Spleen (tissue), 13 donors: ENCODE measurements at places on chromosomes 16 and 17. TPM values are rescaled to one million over a fixed set of nuclear protein-coding genes. Genes with fewer than 3 reads are reported as not detected.

DNA sequence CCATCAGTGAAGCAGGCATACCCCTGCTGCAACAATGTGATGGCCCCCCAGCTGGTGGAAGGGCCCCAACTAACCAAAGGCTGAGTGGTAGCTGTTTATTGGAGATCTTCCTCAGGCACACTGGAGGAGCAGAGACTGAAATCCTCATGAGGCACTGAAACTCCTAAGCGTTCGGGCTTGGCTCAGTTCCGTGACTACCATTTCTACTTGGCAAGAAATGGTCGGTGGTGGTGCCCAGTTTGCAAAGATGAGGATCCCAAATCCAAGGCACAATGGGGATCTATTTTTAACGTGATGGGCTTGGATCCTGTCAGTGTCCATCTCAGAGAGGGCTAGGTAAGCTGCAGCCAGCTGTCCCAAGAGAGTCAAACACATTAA, 82.8 kb downstream of the TNFRSF13B start:
- DNase-seq, result peak; percentile 35

DNA sequence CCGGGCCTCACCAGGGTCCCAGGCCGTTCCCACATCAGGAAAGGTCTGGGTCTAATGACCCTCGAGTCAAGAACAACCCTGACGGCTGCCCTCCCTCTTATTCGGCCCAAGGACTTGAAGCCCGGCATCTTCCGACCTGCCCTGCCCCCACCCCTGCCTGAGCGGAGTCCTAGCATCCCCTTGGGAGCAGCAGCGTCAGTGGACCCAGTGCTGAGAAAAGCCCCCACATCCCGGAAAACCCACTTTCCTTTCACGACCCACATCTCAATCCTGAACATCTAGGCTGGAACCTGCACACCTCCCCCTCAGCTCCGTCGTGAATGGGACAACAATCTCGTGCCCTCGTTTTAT, 769 bp downstream of the TMEM88 start:
- DNase-seq, result no peak

DNA sequence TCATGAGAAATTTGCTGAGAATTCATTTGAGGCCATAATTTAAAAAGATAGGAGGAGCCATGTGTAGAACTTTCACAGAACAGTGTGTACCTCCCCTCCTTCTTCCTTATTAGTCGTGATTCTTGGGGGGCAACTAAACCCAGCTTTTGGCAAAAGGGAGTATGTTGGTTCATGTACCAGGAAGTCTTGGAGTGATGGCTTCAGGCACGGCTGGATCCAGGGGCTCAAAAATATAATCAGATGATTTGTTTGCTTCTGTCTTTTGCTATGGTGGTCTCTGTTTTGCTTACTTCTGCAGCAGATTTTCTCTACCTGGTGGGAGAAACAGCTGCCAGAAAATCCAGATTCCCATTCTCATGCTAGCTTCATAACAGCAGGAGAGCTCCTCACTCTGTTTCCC, 629.9 kb downstream of the MAF start:
- no peak for DNase-seq

DNA sequence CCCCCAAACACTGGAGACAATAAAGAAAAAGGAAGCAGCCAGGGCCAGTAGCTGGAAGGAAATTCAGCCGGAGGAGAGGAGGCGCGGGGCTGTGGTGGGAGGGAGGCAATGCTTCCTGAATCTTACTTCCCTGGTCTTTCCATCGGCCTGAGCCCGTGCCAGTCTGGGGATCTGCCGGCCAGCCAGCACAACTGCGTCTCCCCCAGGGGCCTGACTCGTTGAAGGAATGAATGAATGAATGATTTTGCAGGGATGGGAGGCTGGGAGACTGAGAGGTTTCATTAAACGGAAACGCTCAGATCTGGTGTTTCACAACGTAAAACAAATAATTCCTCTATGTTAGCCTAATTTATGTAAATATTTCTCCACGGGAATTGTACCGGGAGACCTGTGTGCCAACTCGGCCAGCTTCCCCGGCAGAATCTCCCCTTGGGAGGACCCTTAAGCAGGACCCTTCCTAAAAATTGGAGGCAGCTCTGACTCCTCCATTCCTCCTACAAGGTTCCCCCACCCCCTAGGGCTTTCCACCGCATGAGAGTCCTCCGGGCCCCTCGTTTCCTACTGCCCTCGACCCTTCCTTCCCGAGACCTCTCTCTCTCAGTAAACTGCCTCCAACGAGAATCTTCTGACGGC, 1.3 kb upstream of the BAIAP2 start:
- DNase-seq, result peak; percentile 78

DNA sequence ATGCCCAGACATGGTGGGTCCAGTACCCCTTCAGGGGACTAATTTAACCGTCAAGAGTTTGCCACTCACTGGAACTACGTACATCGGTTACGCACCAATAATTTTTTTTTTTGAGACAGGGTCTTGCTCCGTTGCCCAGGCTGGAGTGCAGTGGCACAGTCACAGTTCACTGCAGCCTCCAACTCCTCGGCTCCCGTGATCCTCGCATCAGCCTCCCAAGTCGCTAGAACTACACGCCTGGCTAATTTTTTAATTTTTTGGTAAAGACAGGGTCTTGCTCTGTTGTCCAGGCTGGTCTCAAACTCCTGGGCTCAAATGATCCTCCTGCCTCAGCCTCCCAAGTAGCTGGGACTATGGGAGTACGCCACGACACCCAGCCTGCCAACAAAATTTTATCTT, 15.6 kb downstream of the RPH3AL start:
- DNase-seq, result no peak

- DNase-seq, result no peak
These were observed 8.6 kb downstream of the CMIP start for GRCh38 chr16:81453091-81453728.

DNA sequence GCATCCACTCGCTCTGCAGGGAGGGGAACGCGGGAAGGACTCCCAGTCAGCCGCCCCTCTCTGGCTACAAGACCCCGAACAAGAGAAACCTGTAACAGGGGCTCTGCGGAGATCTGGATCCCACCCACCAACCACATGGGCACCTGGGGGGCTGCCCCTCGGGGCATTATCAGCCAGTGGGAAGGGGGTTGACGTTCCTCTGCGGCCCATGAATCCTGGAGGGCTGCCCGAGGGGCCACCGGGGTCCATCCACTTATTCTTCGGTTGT, 1.8 kb upstream of the PCGF2 start:
- no peak for DNase-seq

DNA sequence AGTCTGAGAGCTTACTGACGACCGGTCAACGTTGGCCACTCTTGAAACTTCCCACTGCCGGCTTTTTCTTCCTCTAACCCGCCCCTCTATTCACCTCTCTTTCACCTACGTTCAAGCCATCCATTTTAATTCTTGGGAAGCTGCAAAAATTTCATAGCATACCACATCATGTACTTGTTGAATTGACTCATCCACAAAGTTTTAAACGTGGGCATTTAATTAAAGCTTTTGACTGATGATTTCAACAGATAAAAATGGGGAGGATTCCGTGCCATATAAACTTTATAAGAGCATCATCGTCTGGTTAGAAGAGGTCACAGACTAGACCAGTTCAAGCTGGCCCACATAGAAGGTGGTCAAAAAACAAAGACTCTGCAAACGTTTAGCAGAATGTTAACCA, 22.5 kb downstream of the VPS53 start:
- no peak for DNase-seq

- DNase-seq, result no peak
These were observed 2.9 kb upstream of the LYRM9 start for GRCh38 chr17:27895940-27896535.

DNA sequence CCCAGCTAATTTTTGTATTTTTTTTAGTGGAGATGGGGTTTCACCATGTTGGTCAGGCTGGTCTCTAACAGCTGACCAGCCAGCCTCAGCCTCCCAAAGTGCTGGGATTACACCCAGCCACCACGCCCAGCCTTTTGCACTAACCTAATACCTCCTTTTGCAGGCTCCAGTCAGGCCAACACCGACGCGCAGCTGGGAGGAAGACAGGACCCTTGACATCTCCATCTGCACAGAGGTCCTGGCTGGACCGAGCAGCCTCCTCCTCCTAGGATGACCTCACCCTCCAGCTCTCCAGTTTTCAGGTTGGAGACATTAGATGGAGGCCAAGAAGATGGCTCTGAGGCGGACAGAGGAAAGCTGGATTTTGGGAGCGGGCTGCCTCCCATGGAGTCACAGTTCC, 2.0 kb downstream of the TRPV2 start:
- peak; percentile 73 for DNase-seq

DNA sequence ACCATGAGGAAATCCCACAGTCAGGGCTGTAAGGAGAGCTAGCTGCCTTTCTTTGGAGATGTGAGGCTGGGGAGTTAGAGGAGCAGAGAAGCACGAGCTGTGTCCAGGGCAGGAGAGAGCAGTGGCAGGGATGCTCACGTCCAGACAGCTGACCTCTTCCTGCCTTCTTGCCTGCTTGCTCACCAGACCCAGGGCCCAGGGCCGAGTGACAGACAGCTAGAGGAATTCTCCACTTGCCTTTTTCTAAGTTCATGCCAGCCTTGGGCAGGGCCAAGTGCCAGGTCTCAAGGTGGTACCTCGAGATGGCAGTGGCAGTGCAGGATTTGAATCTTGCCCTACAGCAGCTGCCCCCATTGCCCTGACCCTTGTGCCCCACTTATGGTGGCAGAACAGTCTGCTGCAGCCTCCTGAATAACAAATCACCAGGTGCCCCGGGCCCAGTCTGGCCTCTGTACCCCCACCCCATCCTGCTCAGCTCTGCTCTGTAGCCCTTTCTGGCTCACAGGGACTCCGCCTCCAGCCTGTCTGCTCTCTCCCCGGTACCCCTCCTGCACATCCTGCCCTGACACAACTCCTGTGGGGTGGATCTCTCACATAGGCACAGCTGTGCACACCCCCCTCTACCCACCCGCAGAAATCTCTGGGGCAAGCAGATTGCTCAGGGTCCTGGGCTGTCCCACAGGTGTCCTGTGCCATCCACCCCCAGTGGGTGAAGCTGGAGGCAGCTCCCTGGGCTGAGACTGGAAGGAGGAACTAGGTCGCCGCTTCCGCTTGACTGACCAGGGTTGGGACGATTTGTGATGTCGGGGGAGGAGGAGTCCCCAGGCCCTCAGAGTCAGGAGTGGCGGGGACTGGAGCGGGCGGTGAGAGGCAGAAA, 25.9 kb downstream of the GRIN2C start:
- DNase-seq, result peak; percentile 86

DNA sequence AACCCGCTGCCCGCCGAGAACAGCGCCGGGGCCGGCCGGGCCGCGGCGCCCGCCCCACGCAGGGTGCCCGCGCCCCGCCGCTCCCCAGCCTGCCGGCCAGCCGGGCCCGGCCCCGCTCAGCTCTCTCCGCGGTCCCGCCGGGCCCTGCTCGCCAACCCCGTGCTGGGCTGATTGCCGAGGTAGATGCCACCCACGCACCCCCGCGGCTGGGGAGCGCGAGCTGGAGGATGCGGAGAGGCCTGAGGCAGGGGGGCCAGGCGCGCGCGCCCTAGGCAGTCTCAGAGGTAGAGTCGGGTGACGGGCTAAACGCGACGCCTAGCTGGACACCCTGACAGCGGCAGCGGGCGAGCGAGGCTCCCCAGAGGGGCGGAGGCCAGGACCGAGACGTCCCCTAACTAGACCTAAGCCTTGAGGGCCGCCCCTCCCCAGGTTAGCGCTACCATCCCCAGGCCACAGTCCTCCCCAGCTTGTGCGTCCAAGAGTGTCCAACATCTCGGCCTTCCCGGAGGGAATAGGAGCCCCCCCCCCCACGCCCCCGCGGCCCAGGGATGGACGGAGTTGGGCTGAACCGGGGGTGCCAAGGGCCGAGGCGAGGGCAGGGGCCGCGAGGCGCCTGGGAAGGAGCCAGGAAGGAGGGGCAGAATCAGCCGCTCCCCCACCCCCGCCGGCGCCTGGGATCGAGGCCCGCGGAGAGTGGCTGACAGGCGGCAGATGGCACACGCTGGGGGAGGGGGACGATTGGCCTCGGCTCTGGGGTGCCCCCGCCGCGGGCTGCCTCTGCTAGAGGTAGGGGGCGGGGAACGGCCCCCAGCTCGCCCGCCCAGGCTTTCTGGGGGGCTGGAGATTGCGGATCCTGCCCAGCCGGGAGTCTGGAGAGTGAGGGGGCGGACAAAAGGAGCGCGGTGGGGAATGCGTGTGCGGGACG, 2.5 kb upstream of the ZNF423 start:
- no peak for DNase-seq

- DNase-seq, result no peak
These were observed 430 bp downstream of the BCAS3 start for GRCh38 chr17:60678118-60678444.

- DNase-seq, result no peak
These were observed 14.3 kb upstream of the NUBP1 start for GRCh38 chr16:10729104-10730048.

The TTLL6 gene
- not detected for polyA plus RNA-seq

The RCVRN gene
- 0.30 TPM for polyA plus RNA-seq

The RSKR gene
- polyA plus RNA-seq, result 2.1 TPM

The FASN gene
- 9.3 TPM for polyA plus RNA-seq

The KRTAP4-6 gene
- not detected for polyA plus RNA-seq

The HASPIN gene
- polyA plus RNA-seq, result 0.74 TPM

The ZC3H18 gene
- 18.3 TPM for polyA plus RNA-seq

The SMIM5 gene
- 4.7 TPM for polyA plus RNA-seq

The VMO1 gene
- 5.0 TPM for polyA plus RNA-seq

The ZNF385C gene
- 0.26 TPM for polyA plus RNA-seq

The KRT40 gene
- polyA plus RNA-seq, result not detected

The ADAM11 gene
- polyA plus RNA-seq, result 0.29 TPM

The CA5A gene
- polyA plus RNA-seq, result not detected
